ENCODE measurements at places on chromosomes 6 and 20.

DNA sequence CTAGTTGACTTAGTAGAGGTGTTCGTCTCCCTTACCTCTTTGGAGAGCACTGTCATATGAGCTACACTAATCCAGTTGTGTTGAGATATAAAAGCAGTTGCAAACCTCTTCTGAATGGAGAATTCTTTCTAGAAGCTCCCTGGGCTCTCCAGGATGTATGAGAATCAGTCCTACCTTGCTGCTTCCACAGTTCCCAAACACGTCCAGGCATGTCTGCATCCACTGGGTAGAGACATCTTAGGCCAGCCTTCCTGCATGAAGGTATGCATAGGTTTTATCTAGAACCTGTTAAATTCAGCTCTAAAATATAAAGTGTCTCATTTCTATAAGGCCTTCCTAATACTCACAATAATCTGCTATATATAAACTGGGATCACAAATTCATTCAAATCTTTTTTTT lies 297.7 kb downstream of the CDC5L start:
- no peak for DNase-seq

- DNase-seq: no peak
Observed at GRCh38 chr6:168410035-168410434, 30.9 kb upstream of the SMOC2 start.

- peak; percentile 73 for DNase-seq
Observed at GRCh38 chr6:99119109-99120031, 171.6 kb upstream of the FBXL4 start.

GRCh38 chr6:31122791-31123706 lies 2.8 kb upstream of the CDSN start:
- no peak for DNase-seq

DNA sequence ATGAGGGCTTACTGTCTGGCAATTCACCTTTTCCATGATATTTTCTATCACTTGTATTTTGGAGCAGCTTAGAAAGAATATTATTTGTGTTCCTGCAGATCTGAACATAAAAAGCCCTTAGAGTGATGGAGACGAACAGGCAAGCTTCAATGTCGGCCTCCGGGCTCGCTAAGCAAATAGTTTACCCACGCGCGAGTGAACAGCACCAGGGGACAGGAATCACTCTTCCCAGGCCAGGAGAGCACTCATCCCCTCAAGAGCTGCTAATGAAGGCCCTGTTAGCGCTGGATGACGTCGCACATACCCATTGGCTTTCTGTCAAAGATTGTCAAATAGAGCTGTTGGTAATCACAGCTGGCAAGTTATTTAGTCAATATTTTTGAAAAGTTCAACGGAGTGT lies 395.7 kb downstream of the ZFAND3 start:
- DNase-seq: no peak

GRCh38 chr6:125910527-125910926 lies 46.0 kb upstream of the HINT3 start:
- DNase-seq: peak; percentile 23

GRCh38 chr6:44572346-44572745 lies 184.8 kb downstream of the CDC5L start:
- no peak for DNase-seq

- peak; percentile 38 for DNase-seq
Observed at GRCh38 chr6:117265410-117266256, at the start of gene VGLL2. TSS of gene VGLL2 (plus strand) at chr6:117265558. CDS start at chr6:117265764, 206 bp downstream.

DNA sequence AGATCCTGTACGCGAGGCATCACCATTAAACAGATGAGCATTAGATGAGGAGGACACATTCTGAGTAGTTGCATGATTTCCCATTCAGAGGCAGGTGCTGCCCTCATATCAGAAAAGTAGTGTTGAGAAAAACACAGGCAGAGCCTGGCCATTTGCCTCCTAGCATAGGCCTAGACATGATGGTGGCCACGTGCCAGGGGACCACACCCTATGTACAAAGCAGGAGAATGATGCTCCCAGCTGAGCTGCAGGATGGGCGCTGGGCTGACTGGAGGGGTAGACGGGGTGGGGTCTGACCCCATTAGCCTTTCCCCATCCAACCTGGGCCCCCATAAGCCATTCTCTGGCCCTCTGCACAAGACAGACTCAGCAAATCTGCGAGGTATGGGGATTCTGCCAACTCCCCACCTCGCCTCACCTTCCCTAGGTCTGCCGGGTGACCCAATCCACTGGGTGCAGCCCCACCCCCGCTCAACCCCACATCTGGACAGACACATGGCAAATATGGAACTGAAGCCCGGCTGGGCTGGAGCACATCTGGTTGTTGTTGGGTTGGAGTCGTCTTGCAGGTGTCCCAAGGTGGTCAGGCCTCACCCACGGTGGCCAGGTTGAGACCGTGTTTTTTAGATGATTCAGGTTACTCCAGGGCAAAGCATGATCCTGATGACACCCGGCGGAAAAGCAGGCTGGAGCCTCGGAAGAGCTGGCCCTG lies 13.9 kb downstream of the PI16 start:
- DNase-seq: peak; percentile 38

DNA sequence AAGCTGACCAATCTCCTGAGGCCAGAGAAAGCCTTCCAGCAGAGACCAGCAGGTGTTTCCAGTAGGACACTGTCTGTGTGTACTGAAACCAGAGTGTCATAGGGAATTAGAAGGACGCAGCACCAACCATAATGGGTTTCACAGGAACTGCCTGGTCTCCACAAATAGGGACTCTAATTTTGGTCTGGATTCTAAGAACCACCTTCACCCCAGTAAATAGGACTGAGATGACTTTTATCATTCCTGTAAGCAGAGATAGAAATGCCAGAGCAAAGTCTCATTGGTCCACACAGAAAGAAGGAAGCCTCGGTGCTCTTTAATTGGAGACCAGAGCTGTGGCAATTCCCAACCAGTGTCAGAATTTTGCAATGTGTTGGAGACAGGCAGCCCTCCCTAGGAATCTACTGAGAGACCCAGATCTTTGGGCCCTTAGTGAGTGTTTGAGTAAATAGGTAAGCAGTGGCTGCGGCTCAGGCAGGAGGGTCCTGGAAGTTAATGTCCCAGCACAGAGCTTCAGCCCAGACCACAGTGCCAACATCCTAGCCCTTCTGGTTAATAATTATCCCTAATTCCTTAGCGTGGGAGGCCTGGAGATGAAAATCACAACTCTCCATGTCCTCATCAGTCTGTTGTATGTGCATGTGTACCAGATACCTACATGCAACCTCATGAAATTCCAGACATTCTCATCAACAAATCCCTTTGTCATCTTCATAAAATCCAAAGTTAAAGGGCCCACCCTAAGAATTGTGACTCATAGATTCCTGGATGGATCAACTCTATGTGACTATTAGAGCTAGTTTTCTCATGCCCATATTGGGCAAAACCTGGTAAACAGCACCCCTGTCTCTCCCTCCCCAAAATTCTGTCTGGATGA lies 81.2 kb downstream of the UNC5CL start:
- DNase-seq: no peak

DNA sequence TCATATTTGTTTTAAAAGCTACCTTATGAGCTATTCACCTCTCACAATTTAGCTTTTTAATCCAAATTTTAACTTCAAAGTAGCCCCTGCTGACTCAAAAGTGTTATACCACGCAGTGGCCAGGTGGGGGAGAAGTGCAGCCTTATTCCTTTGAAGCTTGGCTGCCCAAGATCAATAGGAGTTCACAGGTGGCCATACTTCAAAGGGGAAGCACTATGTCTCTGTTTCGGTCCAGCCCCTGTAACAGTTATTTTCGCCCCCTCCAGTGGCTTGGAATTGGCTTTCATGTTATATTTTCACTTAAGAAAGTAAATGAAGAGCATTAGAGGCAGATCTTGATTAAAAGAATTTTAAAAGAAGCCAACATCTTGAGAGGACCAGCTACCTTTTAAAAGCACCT lies 608.4 kb downstream of the EPHA7 start:
- DNase-seq: peak; percentile 59

DNA sequence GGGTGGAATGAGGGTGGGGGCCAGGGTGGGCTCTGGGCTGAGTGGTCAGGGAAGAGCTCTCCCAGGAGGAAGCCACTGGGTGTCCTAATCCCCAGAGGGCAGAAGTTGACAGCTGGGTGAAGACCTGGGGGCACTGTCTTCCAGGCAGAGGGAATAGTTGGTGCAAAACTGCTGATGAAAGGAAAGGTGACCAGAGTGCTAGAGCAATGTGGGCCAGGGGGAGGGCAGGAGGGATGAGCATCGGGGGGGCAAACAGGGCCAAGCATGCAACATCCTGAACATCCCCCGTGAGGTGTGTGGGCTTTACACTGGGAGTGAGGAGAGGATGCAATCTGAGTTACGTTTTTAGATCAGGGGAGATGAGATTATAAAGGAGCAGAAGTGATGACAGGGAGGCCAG lies 97.8 kb downstream of the NOL4L start:
- DNase-seq: no peak

DNA sequence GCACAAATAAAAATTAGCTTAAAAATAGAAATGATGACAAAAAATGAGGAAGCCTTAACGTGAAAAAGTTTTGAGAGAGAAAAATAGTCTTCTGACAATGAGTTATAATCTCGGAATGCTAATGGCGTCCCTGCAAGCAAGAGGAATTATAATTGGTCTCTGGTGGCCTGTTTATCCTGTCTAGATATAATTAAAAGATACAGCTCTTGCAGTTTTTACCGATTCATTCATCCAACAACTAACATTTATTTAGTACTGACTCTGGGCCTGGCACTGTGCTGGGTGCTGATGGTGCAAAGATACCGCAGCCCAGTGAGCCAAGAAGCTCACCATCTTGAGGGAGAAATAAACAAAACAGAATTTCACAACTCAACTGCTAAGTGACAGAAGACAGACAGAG lies 31.6 kb upstream of the ANKRD60 start:
- no peak for DNase-seq

DNA sequence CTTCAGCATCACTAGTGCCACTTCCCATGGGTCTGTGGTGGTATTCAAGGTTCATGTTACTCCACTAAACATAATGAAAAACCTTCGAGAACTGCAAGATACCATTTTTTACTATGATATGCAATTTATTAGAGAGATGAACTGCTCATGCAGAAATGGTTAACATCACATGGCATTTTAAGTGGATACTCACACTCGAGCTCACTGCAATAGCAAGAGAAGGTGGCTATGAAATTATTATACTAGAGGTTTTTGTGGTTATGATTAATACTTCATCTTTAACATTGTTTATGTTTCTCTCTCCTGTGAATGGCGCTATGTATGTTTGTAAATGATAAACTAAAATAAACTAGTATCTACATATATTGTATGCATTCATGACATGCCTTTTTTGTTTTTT lies 35.1 kb downstream of the SCAF8 start:
- DNase-seq: no peak

DNA sequence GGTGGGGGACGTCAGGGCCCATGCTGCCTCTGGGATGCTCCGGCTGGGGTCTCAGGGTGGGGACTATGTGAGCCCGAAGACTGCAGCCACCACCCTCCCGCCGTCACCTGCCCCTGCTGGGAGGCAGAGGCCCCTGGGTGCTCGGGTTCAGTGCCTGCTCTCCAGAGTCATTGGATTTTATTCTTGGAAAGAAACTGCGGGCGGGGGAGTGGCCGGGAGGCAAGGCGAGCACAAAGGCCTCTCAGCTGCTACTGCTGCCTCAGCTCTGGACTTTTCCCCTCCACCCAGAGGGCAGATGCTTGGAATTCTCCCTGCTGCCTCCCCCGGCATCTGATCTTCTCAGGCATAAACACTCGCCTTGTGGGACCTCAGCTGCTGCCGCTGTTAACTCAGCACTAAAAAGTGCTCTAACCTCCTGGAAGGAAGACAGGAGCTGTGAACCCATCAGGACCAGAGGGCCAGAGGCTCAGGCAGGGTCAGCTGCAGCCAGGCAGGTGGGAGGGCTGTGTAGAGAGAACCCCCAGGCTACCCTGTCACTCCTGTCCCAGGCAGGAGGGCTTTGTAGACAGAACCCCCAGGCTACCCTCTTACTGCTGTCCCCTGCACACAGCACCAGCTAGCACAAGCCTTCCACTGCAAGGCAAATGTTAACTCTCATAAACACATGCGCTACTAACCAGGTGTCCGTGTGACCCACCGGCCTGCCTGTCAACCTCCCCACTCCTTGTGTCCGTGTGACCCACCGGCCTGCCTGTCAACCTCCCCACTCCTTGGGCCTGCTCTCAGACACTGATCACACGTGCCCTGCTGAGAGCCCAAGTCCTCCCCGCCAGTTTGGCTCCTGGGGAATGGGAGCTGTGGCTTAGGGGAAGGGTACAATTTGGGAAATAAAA lies 9.4 kb upstream of the FRMD1 start:
- no peak for DNase-seq

GRCh38 chr6:88920774-88921733 lies 42.4 kb downstream of the RNGTT start:
- peak; percentile 51 for DNase-seq

GRCh38 chr20:59441860-59442810 lies 141.7 kb downstream of the EDN3 start:
- DNase-seq: no peak

- DNase-seq: no peak
Observed at GRCh38 chr6:114083251-114083650, 112.3 kb upstream of the HDAC2 start.
